ENCODE measurements at places on chromosomes 6 and 20. TPM values are rescaled to one million over a fixed set of nuclear protein-coding genes. Genes with fewer than 3 reads are reported as not detected.

The ZBTB12 gene
- 1.8 TPM for total RNA-seq

The ARHGAP40 gene
- total RNA-seq, result not detected

The RALGAPB gene
- total RNA-seq, result 29.5 TPM

The PPIL1 gene
- total RNA-seq, result 33.5 TPM

The BTN3A1 gene
- 45.6 TPM for total RNA-seq

The LY6G6C gene
- not detected for total RNA-seq

The EPPIN gene
- total RNA-seq, result not detected

The C2 gene
- total RNA-seq, result 0.26 TPM

The RBM24 gene
- not detected for total RNA-seq

The BAG2 gene
- total RNA-seq, result 9.4 TPM

The APCDD1L gene
- total RNA-seq, result not detected

The ARFGEF3 gene
- 0.05 TPM for total RNA-seq

The CYP24A1 gene
- total RNA-seq, result not detected

The CFAP206 gene
- total RNA-seq, result not detected

The CLVS2 gene
- not detected for total RNA-seq

The KIF25 gene
- total RNA-seq, result not detected

Measured in activated CD8-positive, alpha-beta T cell treated with anti-CD3 and anti-CD28 coated beads, Interleukin-2, amount 10 ng/mL, durations not matched to agents 7 days and 5 days (primary cell).